ENCODE measurements at places on chromosomes 3 and 15.

GRCh38 chr3:123060054-123060453, 6.8 kb upstream of the PDIA5 start:
- DNase-seq, result no peak

DNA sequence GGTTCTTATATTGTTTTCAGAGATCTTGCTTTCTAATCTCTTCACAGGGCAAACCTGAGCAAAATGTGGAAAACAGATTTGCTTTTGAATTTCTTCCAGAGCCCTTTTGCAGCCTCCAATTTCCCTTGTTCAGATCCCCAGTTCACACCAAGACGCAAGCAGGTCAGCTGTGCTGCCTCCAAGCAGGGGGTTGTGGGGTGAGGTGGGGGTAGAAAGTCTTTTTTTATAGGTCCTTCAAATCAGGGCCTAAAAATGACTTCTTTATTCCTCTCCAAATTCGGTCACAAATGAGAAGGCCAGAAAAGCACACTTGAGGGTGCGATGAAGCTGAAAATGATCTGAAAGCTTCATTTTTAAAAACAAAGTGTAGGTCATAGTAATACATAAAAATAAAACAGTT, 26.3 kb upstream of the AVEN start:
- no peak for DNase-seq

DNA sequence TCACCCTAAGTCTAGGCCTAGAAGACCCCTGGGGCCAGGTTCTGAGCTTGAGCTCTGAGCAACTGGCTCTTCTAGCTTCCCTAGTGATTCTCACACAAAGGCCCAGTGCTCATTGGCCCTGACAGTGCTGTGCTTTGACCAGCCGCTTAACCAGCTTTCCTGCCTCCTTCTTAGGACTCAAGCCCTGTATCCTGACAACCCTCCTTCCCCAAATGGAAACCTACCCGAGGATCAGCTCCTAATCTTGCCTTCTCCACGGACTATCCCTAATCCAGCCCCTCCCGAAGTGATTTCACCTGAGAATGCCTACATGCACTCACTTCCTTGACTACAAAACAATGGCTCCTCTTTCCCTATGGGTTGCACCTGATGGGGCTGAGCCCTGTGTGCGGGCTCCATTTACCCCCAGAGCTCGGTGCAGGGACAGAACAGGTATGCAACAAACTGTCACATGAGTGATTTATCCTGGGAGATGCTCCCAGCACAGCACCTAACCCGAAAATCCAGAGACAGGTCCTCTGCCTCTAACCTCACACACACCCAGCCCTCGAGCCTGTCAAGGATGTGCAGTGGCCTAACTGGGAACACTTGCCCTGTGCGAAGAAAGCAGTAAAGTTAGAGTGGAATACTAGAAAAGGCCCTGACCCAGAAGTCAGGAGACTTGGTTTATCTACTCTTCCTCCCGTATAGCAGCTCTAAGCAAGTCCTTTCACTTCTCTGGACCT, 2.3 kb downstream of the MEGF11 start:
- DNase-seq, result no peak

DNA sequence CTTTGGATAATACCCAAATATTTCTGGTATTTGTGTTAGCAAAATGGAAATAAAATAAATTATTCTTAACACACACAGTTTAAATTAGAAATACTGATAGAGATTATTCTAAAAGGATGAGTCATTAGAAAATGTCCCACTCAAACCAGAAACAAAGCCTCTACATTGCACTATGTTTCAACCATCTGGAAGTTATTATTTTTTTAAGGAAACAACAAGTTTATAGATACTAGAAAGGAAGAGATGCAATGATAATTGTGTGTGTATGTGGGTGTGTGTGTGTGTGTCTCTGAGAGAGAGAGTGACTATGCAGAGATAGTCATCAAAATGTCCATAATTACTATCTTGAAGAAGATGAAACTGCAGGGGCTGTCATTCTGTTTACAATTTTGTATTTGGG, 1340.5 kb downstream of the ROBO1 start:
- DNase-seq, result no peak

- DNase-seq, result no peak
Observed at GRCh38 chr3:69011096-69011730, 2.3 kb downstream of the EOGT start.

GRCh38 chr3:122677216-122677615, 3.4 kb upstream of the PARP14 start:
- no peak for DNase-seq

- DNase-seq, result no peak
Observed at GRCh38 chr15:42992626-42993025, 72.0 kb upstream of the TTBK2 start.

GRCh38 chr3:15557511-15557946, 36.0 kb upstream of the COLQ start:
- DNase-seq, result peak; percentile 74

Measured in CMK (cell line).